ENCODE measurements at places on chromosomes 12 and 14.

GRCh38 chr12:119198440-119198839, 19.7 kb downstream of the HSPB8 start:
- DNase-seq: no peak

DNA sequence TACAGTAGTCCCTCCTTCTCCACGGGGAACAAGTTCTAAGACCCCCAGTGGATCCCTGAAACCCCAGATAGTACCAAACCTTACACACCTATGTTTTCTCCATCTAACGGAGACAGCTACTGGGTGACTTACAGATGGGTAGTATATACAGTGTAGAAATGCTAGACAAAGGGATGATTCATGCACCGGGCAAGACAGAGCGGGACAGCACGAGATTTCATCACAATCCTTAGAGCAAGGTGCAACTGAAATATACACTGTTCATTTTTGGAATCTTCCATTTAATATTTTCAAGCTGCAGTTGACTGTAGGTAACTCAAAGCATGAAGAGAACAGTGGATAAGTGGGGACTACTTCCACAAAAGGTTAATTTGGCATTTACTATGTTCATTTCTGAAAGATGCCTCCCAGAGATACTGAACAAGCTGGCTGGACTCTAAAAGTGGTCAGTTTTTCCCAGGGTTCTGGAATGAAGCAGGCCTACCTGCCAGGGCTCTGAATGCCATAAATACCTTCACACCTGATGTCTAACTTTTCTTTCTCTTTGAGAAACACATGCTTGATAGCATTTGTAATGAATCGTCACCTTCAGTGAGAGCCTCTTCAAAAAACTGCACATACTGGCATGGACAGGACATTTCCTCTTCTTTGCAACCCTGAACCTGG, 127.7 kb upstream of the FOXN3 start:
- DNase-seq: no peak

GRCh38 chr12:66195242-66195641, 6.2 kb downstream of the IRAK3 start:
- DNase-seq: no peak

DNA sequence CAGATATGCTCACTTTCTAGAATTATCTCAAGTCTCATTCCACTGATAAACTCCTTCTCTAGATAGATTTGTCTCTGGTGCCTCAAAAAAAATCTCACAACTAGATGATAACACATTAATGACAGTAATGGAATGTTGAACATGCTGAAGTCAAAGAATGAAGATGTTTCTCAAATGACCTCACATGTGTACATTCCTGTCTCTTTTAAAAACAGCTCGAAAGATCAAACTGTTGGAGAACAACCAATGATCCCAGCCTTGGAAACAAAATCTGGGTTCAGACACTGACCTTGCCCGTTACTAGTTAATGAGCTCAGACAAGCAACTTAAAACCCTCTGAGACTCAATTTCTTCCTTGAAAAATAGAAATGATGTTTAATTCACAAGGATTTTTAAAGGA, 44.7 kb upstream of the KCNJ8 start:
- DNase-seq: no peak

DNA sequence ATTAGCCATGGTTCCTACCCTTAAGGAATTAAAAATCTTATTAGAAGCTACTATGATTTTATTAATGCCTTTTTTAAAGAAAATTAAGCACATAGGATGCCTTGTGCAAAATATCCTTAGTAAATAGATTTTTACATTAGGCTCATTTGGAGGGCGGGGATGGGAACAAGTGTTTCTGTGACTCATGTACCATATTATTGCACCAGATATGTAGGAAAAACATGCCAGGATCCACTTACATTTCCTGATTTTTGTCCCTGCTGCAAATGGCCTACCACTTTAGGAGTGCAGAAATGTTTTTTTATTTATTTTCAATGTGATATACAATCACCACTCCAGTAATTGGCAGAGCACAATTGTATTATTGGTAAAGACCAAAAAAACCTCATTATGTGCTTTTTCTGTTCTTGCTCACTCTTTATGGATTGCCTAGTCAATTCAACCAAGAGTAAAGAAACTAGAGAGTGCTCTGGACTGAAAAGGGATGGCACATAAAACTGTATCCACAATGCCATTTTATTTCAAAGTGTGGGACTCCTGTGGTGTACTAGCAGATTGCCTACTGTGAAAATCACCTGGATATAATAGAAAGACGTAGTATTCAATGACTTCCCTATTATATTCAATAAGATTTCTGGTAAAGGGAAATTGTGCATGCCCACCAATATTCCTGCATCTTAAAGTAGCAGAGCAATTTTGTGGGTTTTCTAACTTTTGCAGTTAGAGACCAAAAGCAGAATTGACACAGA, 86.9 kb downstream of the ANO6 start:
- no peak for DNase-seq

GRCh38 chr14:100256339-100256895, 17.5 kb downstream of the YY1 start:
- no peak for DNase-seq

GRCh38 chr14:63533474-63533873, 9.7 kb downstream of the PPP2R5E start:
- DNase-seq: no peak

- no peak for DNase-seq
Measured at GRCh38 chr12:69415471-69416275, 54.5 kb upstream of the FRS2 start.

Measured in Panc1 (cell line).